ENCODE measurements at places on chromosomes 2 and 18.

- no peak for DNase-seq
These were observed 270.4 kb downstream of the FIGN start for GRCh38 chr2:163465440-163465839.

DNA sequence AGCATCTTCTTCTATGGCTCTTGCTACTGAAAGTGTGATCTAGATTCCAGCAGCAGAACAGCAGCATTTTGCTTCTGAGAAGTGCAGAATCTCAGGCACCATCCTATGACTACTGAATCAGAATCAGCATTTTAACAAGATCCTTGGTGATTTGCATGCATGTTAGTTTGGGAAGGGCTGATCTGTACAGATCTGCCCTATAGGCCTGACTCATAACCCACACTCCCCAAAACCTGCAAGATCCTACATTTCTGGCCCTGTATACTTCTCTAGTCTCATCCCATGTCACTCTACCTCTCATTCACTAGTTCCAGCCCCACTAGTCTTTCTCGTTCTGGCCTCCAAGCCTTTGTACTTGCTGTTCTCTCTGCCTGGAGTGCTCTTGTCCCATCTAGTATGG lies 15.7 kb upstream of the DARS1 start:
- no peak for DNase-seq

DNA sequence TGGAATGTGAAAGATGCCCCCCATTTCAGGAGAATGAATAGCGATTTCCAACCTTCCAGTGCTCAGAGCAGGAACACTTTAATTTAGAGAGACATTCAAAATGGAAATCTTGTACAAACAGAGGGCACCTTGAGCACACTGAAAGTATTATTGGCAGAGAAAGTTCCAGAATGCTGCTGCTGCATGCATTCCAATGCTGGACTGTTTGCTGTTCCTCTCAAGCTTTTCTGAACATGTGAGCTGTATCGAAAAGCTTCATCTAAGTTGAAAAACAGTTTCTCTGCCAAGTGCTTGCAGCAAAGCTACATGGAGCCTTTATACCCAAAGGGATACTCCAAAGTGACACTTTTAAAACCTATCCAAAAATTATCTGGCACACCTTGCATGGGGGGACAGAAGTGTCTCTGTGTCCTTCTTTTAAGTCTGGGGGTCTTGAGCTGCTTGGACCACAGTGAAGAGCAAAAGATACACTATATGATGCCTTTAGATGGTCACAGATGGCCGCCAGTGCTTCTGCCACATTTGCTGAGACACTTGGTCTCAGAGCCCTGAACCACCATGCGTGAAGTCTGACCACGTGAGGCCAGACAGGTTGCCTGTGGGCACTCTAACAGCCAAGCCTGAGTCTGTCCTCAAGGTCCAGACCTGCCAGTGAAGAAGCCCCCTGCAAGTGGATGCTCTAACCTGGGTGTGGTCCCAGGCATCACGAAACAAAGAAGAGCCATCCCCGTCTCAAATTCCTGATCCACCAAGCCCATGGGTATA lies 18.8 kb downstream of the UXS1 start:
- DNase-seq = no peak

DNA sequence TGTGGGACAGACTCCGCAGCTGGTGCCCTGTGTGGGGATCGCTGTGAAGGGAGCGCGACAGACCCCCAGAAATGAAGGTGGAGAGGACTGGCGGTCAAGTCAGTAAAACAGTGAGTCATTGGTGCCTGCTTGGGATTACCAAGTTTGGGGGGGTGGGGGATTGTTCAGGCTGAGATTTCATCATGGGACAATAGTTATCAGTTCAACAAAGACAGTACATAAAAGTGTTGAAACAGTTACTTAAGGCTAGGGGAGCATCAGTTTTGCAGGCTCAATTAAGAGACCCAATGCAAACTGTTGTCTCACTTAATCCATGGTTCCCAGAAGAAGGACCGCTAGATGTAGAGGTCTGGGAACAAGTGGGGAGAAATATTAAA lies 42.4 kb upstream of the PDK1 start:
- no peak for DNase-seq

- peak; percentile 91 for DNase-seq
These were observed 7.1 kb upstream of the KCMF1 start for GRCh38 chr2:84963692-84964405.

DNA sequence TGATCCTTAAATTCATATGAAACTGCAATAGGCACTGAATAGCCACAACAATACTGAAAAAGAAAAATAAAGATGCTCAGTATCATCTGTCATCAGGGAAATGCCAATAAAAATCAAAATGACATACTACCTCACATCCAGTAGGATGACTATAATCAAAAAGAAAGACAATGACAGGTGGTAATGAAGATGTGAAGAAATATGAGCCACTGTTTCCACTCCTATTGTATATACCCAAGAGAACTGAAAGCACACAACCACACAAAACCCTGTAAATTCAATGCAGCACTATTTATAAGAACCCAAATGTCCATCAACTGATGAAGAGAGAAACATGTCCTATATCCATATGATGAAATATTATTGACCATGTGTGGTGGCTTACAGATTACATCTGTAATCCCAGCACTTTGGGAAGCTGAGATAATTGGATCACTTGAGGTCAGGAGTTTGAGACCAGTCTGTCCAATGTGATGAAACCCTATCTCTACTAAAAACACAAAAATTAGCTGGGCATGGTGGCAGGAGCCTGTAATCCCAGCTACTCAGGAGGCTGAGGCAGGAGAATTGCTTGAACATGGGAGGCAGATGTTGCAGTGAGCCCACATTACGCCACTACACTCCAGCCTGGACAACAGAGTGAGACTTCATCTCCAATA lies 39.9 kb downstream of the MAP3K2 start:
- DNase-seq = no peak

DNA sequence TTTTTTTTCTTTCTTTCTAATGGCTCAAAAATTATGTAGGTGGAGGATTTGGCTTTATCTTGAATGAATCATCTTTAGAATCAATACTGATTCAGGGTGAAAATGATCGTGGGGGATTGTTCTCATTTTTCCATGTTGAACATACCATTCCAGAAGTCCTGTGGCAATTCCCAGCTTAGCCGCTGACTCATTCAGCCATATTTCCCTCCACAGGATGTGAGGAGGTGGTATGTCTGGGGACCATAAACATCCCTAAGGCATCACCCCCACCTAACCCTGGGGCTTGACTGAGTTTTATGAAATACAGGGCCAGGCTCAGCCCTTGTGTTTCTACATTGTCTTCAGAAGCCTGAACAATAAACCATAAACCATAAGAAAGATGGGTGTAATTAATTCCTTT lies 92.7 kb upstream of the FN1 start:
- peak; percentile 76 for DNase-seq

DNA sequence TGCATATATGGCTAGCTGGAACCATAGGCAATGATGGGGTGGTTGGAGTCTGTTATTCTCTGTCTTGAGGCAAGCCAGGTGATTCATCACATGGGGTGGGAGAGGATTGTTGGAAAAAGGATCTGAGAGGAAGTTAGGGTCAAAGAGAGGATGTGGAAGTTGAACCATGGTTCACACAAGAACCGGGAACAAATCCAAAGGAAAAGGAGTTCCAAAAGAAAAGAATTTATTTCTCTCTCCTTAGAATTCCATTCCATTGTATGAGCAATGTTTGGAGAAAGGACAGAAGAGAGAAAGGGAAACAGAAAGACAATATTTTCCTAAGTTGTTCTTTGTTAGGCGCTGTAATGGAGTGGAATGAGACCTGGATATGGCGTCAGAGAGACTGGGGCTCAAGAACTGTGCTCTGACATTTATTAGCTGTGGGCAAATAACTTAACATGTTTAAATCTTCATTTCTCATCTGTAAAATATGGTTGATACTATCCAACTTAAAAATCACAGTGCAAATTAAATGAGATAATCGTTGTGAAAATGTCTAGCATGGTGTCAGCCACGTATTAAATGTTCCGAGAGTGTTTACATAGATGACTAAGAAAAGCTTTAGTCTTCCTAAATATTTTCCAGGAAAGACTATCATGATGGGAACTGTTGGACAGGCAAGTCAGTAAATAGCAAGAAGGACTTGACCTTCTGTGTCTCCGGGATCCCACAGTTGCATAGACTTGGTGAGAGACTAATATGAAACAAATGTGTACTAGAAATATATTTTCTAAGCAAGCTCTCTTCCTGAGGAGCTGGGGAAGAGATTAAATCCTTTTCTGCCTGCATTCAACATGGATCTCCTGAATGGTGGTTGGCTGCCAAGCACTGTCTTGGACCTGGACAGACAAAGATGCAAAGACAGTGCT lies 71.4 kb downstream of the TRIB2 start:
- DNase-seq = no peak

DNA sequence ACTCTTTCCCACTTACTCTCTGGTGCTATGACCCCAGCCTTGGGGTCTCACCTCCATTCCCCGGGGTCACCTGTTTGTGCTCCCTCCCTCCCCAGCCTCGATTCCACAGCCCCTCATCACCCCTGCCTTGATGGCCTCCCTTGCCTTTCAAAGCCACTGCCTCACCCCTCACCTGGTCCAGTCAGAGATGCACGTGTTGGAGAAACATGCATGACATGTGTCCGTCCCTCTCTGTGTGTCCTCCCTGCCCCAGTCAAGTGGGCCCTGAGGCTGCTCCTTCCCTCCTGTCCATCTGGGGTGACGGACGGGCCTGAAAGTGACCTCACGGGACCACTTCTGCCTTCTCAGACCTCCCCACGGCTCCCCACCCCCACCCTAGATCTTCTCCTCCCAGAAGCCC lies 82.3 kb upstream of the TWIST2 start:
- no peak for DNase-seq

- DNase-seq = no peak
These were observed 293.7 kb downstream of the NYAP2 start for GRCh38 chr2:225693259-225693658.

DNA sequence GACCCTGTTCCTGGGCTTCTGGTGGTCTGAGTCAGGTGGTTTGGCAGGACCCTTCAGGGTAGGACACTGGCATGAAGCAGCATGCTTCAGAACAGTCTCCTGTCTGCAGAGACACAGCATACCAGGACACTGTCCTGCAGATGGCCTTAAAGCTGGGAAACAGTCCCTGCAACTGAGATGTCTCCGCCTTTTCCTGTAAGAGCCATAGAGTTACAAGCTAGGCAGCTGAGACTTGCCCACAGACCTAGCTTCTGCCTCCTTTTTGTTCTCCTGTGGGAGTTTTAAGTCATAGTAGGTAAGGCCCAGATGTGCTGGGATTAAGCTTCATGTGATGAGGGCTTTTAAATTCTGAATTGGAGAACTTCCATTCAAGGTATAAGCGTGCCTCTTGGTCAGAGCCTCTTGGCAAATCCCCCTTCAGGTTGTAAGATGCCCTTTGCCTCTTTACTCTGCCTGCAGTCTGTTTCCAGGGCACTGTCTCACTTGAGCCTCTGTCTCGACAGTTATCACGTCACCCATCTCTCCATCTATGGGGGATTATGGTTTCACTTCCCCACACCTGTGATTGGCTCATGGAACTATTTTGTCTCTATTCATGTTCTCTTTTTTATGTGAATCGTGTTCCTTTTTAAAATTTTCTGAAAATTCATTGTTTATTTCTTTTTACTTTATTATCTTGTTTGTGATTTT lies 51.8 kb downstream of the COA5 start:
- DNase-seq = no peak

GRCh38 chr2:12718711-12719399 lies 2.1 kb downstream of the TRIB2 start:
- no peak for DNase-seq

DNA sequence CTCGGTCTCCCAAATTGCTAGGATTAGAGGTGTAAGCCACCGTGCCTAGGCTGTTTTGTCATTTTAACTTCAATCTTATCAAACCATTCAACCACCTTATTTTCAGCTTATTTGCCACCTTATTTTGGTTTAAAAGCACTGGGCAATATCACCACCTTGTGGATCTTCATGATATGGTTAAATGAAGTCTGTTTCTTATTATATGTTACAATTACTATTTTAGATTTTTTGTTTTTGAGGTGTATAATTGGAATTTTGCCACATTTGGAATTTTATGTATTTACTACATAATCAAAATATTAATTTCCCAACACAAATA lies 43.8 kb upstream of the SCN9A start:
- DNase-seq = peak; percentile 38

- DNase-seq = peak; percentile 84
These were observed 220.8 kb downstream of the ALK start for GRCh38 chr2:29700560-29700959.

- DNase-seq = no peak
These were observed 796.4 kb upstream of the CDH2 start for GRCh38 chr18:28973324-28973723.

DNA sequence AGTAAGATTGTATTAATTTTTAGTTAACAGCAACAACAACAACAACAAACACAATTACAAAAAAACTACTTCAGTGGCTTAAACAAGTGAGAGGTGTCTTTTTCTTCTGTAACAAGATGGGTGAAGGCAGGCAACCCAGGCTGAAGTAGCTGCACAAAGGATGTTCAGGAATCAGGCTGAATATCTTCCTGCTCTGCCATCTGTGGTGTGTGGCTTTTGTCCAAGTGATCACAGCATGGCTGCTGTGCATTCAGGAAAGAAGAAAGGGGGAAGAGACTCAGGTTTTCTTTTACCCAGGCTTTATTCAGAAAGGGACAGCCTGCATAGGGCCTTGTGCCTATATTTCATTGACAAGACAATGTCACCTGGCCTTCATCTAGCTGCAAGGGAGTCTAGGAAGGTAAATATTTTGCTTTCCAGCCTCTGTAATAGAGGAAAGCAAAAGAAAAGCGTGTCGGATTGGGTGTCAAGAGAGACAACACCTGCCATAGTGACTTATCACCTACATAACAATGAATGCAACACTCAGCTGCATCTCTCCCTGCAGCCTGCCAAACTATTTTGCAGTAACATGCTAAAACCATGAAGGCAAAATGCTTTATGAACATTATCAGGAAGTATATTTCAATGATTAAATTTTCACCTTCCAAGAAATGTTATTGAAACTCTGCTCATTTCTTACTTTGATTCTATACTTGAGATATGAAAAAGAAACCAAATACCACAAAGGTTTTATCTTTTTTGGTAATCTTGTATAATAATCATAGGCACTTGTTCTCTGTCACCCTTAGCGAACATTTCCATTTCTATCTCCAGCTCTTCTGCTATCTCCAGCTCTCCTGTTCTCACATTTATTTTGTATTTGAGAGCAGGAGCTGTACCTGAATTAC lies 14.6 kb downstream of the G6PC2 start:
- no peak for DNase-seq

- no peak for DNase-seq
These were observed 509.2 kb upstream of the ZEB2 start for GRCh38 chr2:145029081-145029480.

GRCh38 chr18:11983592-11983991 lies 2.3 kb downstream of the IMPA2 start:
- DNase-seq = no peak

DNA sequence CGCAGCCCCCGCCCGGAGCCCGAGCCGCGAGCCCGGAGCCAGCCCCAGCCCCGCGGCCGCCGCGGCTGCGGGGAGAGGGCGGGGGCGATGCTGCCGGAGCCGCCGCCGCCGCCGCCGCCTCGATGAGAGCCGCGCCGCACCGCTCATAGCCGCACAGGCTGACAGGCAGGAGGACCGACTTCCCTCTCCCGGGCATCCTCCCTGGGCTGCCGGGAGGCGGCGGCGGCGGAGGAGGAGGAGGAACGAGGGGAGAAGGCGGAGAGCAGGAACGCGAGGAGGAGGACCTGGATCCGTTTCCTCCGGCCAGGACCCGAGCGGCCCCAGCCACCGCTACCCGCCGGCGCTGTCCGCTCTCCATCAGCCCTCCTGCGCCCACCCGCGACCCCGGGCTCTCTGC lies 370 bp downstream of the KLHL29 start:
- DNase-seq = peak; percentile 17
